ENCODE measurements at places on chromosomes 1 and 21.

GRCh38 chr1:245279346-245279745, 124.6 kb downstream of the KIF26B start:
- DNase-seq = no peak

DNA sequence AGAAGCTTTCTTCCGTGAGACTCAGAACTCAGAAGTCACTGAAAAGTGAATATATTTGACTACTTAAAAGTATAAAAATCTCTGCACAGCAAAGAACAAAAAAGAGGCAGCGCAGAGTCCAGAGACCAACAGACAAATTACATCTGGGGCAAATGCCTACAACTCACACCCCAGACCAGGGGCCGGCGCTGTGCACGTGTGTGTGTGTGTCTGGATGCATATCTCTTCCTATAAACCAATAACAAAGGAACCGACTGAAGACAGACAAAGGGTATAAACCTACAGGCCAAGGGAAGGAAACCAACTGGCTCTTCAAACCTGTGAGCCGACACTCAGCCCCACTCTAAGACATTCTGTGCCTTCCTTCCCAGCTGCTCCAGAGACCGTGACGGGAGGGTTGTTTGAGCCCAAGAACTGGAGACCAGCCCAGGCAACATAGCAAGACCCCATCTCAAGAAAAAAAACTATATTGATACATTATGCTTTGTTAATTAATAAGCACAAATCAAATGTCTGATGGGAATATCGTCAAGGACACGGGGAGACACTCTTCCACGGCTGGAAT, 18.8 kb downstream of the WNT9A start:
- DNase-seq = no peak

GRCh38 chr1:101653482-101653946, 343.2 kb downstream of the OLFM3 start:
- DNase-seq = peak; percentile 2

- DNase-seq = no peak
Observed at GRCh38 chr1:207695891-207696290, 51.0 kb downstream of the CR1L start.

DNA sequence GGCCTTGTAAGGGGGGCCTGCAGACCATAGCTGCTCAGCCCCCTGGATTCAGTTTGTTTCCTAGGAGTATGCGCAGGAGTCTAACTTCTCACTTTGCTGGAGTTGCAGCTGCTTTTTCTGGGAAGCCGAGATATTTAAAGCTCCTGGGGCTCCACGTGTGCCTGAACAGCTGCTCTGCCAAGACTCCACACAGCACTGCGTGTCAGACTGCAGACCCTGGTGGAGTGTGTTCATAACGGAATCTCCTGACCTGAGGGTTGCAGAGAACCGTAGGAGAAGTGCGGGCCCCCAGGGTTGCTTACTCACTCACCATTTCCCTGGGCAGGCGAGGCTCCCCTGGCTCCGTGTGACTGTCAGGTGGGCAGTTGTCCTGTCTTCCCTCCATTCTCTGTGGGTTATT, 474.3 kb upstream of the TMPRSS15 start:
- DNase-seq = no peak

GRCh38 chr1:53585129-53585528, 125.9 kb downstream of the DMRTB1 start:
- DNase-seq = peak; percentile 79

- DNase-seq = no peak
Observed at GRCh38 chr1:211118407-211119102, 15.4 kb downstream of the KCNH1 start.

DNA sequence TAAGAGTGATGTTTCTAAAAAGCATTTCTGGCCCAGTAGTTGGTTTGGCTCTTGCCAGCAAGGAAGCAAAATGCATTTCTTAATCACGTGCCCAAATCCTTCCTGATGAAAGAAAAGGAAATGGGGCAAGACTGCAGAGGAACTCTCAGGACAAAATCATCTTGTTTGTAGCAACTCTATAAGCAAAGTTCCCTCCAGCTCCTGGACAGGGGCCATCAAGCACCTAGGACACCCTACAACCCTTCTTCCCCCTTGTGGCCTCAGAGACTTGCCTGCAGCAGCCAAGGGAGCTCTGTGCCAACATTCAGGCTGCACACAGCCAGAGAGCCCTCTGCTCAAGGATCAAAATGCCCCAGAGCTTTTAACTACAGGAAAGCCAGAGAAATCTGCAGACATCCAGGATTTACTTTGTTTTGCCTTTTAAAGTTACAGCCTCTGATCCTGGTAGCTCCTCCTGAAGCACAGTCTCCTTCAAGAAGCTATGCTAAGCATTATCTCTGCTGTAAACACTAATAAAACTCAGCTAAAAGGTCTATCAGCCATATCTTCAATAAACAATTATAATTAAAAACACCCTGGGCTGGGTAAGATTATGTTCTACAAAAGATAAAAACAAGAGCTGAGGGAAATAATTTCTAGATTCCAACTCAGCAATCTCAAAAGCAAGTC, 105.0 kb downstream of the KIAA0319L start:
- no peak for DNase-seq

DNA sequence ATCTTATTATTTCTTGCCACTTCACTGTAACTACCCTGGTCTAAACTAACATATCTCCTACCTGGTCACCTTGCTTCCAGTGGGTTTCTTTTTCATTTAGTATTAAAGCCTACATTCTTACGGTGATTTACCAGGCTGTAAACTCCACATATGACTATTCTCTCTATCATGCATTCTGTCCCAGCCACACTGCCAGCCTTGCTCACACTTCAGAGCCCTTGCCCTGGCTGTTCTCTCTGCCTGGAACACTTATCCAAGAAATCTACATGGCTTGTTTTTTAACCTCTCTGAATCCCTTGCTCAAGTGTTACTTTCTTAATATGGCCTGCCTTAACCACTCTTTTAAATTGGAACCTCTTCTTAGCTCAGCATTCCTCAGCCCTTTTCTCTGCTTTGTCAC, 212.7 kb downstream of the GPR52 start:
- no peak for DNase-seq

GRCh38 chr1:211910113-211910884, 79.7 kb upstream of the LPGAT1 start:
- DNase-seq = no peak
